ENCODE measurements at places on chromosomes 6 and 20. TPM values are rescaled to one million over a fixed set of nuclear protein-coding genes. Genes with fewer than 3 reads are reported as not detected.

DNA sequence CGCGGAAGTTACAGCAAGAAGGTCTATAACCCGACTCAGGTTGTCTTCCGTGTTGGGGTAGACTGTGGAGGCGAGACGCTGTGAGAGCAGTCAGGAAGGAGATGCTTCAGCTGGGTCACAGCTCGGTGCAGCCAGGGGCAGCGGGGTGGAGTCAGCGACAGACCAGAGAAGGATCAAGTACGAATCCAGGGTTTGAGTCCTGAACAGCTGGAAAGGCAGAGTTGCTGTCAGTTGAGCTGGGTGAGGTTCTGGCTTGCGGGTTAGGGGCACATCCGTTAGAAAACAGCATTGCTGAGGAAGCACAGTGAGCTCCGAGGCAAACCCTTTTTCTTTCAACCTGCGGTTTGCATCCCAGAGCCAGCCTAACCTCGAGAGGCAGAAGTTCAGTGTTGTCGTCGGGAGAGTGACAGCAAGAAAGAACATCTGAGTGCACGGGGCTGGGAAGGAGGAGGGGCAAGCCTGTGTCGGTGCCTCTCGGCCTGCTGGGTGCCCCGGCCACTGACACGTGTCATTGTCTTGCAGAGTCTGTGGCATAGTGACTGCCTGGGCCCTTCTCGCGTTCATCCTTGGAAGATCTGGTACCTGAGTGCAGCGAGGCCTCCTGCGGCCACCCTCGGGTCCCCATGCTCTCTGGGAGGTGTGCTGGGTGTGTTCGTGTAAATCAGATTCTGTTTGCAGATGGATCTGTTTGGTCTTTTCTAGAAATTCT lies 20.0 kb downstream of the PNLDC1 start:
- H3K27me3 ChIP-seq, result peaks cover 6% of the 10 kb centered on the region
- peaks cover 19% of the 10 kb centered on the region for H3K4me1 ChIP-seq
- no peak overlapping the region for H3K4me3 ChIP-seq

PRKN gene
- total RNA-seq, result 3.2 TPM

NR2E1 gene
- not detected for total RNA-seq

MAPK13 gene
- total RNA-seq, result 2.0 TPM

GNL1 gene
- total RNA-seq, result 71.0 TPM

- H3K27me3 ChIP-seq, result no peaks in the 10 kb centered on the region
- H3K4me3 ChIP-seq, result no peak overlapping the region
- H3K27ac ChIP-seq, result no peak overlapping the region
- no peaks in the 10 kb centered on the region for H3K36me3 ChIP-seq
- no peak for DNase-seq
- no peaks in the 10 kb centered on the region for H3K4me1 ChIP-seq
These were observed 94.7 kb upstream of the NFATC2 start for GRCh38 chr20:51637241-51637640.

DNA sequence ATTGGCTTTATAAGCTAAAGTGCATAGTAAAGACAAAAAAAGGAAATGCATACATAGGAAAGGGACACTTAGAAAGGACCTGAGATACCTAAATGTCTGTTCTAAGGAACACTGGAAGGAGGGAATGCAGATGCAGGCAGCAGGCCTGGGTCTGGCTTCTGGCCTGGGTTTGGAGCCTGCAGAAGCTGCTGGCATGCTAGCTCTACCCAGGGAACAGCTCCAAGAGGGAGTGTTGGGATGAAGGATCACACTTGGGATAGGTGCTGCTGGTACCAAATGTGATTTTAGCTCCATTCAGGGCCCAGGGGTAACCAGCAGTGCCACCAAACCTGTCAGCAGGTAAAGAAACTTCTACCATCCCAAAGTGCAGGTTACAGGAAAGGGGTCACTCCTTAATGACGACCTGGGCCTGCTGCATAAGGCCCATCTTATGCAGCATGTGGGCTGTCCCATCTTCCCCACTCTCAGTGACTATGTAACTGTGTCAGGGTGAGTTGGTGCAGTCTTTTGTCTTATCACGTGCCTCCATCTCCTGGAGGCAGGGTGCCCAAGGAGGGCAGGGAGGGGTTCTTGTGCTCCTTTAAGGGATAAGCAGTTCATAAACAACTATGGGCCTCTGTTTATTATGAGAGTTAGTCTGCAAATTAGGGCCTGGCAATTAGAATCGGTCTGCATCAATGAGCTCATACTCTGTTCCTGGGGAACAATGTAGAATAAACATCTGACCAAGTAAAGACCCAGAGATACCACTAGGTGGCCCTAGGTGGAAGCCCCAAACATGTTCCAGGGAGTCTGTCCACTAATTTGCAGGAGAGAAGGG lies 26.9 kb downstream of the DDX27 start:
- peak overlapping the region; percentile 13 for H3K27ac ChIP-seq
- no peaks in the 10 kb centered on the region for H3K4me1 ChIP-seq
- H3K36me3 ChIP-seq, result peaks cover 7% of the 10 kb centered on the region
- H3K4me3 ChIP-seq, result no peak overlapping the region
- no peaks in the 10 kb centered on the region for H3K27me3 ChIP-seq

DNA sequence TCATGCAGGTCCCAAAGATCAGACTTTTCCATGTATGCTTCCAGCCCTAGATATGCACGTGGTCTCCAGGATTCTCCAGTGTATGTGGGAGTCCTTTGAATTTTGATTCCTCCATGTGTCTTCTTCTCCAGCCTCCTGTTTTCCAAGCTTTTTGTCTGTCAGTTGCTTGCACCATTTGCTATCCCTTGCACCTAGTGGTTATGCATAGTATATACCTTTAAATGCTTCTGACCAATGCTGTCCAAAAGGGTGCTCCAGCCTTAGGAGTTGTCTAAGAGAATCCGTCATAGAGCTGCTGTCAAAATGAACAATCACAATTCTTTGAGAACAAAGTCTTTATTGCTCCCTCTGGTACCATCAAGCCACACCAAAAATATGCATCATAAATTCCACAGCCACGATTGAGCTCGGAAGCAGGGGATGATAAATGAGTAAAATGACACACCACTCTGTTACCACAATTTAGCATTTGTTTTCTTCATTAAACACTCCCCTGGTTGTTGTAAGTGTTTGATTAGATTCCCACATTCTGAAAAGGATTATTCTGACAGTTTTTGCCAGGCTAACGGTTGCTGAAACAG lies 706.2 kb upstream of the GJE1 start:
- no peak overlapping the region for H3K4me3 ChIP-seq
- H3K27me3 ChIP-seq, result no peaks in the 10 kb centered on the region
- H3K36me3 ChIP-seq, result peaks cover 9% of the 10 kb centered on the region
- H3K4me1 ChIP-seq, result no peaks in the 10 kb centered on the region
- no peak overlapping the region for H3K27ac ChIP-seq
- no peak for DNase-seq

IL20RA gene
- total RNA-seq, result not detected

GJA10 gene
- not detected for total RNA-seq

DNA sequence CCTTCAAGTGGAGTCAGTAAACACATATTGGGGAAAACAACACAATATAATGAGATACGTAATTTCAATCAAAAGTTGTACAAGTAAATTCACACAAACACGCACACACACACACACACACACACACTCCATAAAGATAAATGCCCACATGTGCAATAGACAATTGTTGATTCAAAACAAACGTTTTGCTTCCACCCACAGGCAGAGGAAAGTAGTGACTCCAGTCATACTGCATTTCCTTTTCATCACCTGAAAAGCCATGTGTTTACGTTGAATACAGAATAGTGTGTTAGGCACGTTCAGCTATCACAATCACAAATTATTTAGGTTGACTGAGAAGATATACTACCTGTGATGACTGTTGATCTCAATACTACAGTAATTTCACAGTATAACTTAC lies 443.8 kb upstream of the MANEA start:
- H3K4me3 ChIP-seq, result no peak overlapping the region
- no peak for DNase-seq
- no peaks in the 10 kb centered on the region for H3K36me3 ChIP-seq
- H3K4me1 ChIP-seq, result no peaks in the 10 kb centered on the region
- H3K27me3 ChIP-seq, result no peaks in the 10 kb centered on the region

ARFGEF3 gene
- total RNA-seq, result 0.30 TPM

DNA sequence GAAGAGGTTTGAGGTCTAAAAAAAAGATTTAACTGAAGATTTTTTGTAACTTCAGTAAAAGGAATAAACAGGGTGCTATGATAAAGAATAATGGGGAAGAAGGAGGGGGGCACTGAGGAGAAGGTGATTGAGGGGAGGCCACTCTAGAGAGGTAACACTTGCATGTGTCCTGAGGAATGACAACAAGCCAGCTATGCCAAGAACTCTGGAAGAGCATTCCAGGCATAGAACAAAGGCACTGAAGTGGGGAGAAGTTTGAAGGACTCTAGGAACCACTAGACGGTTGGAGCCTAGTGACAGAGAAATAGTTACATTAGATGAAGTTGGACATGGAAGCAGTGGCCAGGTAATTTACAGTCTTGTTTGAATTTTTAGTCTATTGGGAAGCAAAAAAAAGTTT lies 10.8 kb upstream of the SF3B5 start:
- no peak overlapping the region for H3K4me3 ChIP-seq
- no peak for DNase-seq
- peak overlapping the region; percentile 27 for H3K27ac ChIP-seq
- H3K4me1 ChIP-seq, result no peaks in the 10 kb centered on the region
- peaks cover 9% of the 10 kb centered on the region for H3K27me3 ChIP-seq
- no peaks in the 10 kb centered on the region for H3K36me3 ChIP-seq

DNA sequence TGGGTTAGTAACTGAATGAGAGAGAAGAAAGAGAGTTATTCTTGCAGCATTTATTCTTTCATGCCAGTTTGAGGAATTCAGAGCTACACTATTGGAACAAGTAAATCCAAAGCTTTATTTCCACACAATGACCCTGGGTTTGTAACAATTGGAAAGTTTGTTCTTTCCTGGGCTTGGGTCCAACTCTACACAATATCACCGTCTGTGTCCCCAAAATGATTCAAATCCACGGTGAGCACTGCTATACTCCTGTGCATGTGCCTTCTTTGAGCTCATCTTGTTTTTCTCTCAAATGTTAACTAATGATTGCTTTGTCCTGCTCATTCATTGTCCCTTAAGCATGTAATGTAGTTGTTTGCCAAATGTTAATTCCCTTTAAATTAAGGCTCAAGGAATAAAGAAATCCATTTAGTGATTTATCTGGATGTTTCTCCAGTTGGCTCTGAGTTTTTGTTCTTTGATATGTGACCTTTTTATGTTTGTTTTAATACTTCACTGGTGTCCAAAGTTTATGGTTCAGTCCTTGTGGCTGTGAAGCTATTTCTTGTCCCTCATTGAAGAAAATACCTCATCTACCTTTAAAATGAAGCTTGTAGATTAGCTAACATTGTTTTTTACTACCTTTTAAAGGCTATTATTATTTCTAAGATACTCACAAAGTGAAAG lies 20.5 kb upstream of the CRISP3 start:
- DNase-seq, result no peak
- no peak overlapping the region for H3K27ac ChIP-seq
- no peak overlapping the region for H3K4me3 ChIP-seq
- H3K4me1 ChIP-seq, result no peaks in the 10 kb centered on the region
- peaks cover 2% of the 10 kb centered on the region for H3K27me3 ChIP-seq

SSTR4 gene
- not detected for total RNA-seq

DNA sequence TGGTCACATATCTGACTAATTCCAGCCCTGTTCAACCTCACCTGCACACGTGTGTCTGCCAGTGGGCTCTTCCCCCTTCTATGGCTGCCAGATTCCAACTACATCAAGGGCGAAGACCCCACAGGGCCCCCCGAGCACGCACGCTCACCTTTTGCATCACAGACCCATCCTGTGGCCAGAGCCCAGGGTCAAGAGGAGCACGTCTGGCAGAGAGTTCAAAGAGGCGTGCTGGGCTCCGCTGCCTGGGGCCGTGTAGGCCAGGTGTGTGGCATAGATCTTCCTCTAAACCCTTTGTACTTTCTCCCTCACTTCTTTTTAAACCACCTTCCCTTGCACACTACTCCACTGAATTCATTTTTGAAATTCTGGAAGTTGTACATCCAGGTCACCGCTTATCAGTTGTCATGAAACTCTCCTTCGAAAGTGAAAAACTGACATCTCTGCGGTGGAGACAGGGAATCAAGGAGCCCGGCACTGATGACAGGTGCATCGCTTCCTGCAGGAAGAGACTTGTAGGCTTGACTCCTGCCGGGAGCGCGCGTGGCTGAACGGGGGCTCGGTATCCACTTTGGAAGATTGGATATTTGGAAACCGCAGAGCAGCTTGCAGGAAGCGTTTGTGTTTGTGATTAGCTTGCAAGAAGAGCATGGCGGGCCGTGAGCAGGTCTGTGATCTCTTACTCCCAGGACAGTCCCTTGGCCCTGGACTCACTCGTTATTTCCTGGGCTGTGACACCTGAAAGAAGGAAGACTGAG lies 397.2 kb downstream of the CDH4 start:
- no peak overlapping the region for H3K27ac ChIP-seq
- H3K27me3 ChIP-seq, result no peaks in the 10 kb centered on the region
- no peak for DNase-seq
- H3K4me3 ChIP-seq, result no peak overlapping the region

- no peak overlapping the region for H3K4me3 ChIP-seq
- peaks cover 2% of the 10 kb centered on the region for H3K36me3 ChIP-seq
- peaks cover 11% of the 10 kb centered on the region for H3K4me1 ChIP-seq
These were observed 438.3 kb downstream of the UTRN start for GRCh38 chr6:144723431-144723830.

CLPSL1 gene
- total RNA-seq, result not detected

PXDC1 gene
- total RNA-seq, result 4.8 TPM

DNA sequence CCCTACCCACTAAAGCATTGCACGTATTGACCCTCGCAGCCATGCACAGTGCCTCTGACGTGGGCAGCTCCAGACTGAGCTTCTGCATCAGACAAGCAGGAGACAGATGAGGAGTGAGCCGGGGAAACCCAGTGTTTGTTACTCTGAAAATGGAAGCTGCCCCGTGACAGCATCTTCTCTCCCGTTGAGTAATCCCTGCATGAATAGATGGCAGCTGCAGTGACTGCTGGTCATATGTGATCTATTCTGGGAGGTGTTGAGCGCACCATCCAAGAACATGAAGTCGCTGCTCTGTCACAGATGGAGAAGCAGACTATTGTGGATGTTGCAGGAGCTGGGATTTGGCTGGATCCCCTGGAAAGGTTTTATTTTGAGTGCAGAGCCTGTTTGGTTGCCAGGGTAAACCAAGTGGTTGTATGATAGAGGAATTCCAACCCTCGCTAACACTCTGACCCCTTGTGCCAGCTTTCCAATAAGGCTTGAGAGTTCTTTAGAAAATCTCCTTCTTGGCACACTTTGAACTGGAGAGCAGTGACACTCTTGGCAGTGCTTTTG lies 242.2 kb downstream of the NRN1 start:
- no peak for DNase-seq
- peaks cover 15% of the 10 kb centered on the region for H3K4me1 ChIP-seq
- no peaks in the 10 kb centered on the region for H3K27me3 ChIP-seq
- no peak overlapping the region for H3K4me3 ChIP-seq
- H3K36me3 ChIP-seq, result peaks cover 9% of the 10 kb centered on the region
- no peak overlapping the region for H3K27ac ChIP-seq

DNA sequence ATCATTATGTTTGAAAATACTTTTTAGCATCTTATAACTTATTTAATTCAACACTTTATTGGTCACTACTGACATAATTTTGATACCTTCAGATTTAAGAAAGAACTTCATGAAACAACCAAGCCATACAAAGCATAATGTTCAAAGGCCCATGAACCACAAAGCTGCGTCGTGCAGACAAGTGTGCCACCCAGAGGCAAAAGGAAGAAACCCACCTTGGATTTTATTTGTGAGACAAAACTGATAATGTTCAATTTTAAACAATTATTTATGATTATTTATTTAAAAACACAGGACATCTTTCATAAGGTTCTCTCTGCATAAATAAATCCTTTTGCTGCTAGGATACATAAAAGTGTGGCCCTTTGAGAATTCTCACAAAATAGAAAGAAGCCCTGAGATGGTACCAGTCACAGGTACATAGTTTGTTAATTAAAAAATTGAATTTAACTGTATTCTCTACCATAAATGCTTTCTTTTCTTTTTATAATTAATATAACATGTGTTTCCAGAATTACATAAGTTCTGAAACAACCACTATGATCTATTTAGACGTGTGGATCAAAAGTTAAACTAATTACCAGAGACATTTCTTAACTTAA lies 143.7 kb downstream of the RALGAPA2 start:
- no peak overlapping the region for H3K27ac ChIP-seq
- peaks cover 5% of the 10 kb centered on the region for H3K36me3 ChIP-seq
- no peaks in the 10 kb centered on the region for H3K27me3 ChIP-seq
- peak; percentile 28 for DNase-seq

Measured in neural crest cell (in vitro differentiated cells).